NCI-H2171 treated with DMSO at 0.1 percent for 48 hours (cell line): ENCODE measurements at places on chromosomes 3 and 15.

GRCh38 chr3:25468866-25469319 is 40.8 kb downstream of the RARB start:
- no peak for DNase-seq

- no peak for DNase-seq
These were observed 26.0 kb downstream of the KLHL25 start for GRCh38 chr15:85768595-85769168.

DNA sequence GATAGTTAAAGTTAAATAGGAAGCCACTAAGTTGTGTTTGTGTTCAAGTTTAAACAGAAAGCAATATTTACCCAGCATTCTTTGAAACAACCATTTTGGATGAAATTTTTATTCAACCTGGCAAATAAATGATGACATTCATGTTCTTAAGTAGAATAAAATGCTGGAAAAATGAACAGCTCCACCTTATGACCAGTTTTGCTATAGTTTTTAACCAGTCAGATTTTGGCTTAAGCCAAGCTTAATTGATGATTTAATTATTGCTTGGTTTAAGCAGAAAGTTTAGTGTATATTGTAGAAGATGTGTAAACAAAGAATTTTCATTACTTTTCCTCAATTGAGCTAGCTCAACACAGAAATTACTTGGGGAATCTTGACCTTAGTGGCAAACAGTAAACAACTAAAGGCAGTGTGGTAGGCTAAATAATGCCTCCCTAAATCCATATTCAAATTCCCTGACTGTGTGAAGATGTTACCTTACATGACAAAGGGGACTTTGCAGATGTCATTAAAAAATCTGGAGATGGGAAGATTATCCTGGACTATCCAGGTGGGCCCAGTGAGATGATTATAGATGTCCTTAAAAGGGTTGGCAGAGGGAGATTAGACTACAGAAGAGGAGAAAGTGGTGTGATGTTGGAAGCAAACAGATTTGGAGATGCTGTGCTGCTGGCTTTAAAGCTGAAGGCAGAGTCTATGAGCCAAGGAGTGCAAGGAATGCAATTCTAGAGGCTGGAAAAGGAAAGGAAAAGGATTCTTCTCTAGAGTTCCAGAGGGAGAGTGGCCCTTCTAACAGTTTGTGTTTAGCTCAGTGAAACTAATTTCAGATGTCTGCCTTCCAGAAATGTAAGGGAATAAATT is 448.6 kb upstream of the GOLIM4 start:
- no peak for DNase-seq

- peak; percentile 83 for DNase-seq
These were observed 5.9 kb downstream of the USP3 start for GRCh38 chr15:63509955-63510940.

DNA sequence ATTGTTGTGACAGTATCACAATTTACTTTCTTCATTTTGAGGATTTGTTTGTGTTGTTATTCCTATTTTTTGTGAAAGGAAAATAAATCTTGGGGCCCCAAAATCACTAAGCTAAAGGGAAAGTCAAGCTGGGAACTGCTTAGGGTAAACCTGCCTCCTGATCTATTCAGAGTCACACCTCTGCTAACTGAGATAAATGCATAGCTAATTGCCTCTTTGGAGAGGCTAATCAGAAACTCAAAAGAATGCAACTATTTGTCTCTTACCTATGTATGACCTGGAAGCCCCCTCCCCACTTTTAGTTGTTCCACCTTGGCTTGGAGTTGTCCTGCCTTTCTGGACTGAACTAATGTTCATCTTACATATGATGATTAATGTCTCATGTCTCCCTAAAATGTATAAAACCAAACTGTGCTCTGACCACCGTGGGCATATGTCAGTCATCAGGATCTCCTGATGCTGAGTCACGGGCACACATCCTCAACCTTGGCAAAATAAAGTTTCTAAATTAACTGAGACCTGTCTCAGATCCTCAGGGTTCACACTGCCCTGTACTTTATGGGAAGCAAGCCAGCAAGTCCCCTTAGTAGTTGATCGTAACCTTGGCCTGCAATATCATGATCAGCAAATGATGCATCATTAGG is 523.2 kb upstream of the GOLIM4 start:
- DNase-seq = no peak

GRCh38 chr15:93360976-93361375 is 272.0 kb upstream of the RGMA start:
- DNase-seq = no peak
